ENCODE measurements at places on chromosomes 6 and 20.

DNA sequence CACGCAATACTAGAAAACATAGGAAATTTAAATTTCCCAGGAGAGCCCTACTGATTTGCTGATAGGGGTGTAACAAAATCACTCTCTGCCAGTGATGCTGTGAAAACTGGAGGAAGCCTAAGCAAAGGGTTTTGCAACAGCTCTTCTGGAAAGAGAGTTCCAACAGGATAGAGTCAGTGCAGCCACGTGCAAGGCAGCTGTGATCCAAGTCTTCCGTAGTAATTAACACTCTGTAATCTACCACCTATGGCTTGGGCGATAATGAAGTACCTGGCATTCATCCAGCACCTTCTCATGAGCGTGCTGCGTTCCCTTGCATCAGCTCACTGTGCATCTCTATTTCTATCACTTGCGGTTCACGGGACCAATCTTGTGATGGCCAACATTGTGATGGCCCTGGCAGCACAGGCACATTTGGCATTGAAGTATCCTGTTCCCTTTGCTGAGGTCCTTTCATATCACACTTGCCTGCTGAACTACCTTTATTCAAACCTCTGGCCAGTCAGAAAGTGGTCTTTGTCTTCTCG, 48.2 kb downstream of the IRF4 start:
- no peak for DNase-seq

DNA sequence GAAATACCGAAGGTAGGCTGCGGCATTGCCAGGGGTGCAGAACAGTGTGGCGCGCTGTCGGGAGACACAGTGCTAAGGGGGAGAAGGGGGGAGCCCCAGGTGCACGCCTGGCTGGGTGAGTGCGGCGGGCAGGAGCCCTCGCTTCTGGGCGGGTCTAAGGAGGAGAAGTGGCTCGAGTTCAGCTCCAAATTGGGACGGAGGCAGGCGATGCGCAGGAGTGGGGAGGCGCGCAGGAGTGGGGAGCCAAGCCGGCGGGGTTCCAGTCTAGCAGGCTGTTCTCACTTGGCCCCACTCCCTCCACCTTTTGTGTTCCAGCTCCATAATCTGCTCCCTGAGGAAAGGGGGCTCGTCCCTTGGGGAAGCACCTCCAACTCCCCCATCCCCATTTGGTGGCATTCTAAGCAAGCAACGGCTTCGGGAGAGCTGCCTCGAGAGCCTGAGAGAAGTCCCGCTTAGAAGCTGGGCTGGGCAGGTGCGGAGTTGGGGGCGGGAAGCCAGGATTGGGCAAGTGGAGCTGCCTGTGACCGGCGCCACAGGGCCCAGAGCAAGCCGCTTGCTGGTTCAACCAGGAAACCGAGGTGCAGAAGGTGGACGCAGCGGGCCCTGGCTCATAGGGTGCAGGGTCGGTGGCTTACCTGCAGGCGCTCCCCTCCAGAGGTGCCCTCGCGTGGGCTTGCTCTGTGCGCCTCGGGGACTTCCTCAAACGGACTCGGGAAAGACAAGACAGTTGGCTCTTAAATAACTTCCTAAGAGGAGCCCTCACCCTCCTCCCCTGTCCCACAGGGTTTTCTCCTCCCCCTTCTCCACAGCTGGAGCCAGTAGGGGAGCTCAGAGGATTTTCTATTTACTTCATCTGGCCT, at the start of gene F13A1:
TSS of gene F13A1 (minus strand) at position 711 of the 860 bp plus-strand sequence. CDS start 1,998 bp downstream, outside the sequence.
- DNase-seq, result peak; percentile 46

GRCh38 chr6:42453031-42453653, 1.4 kb upstream of the TRERF1 start:
- peak; percentile 96 for DNase-seq

DNA sequence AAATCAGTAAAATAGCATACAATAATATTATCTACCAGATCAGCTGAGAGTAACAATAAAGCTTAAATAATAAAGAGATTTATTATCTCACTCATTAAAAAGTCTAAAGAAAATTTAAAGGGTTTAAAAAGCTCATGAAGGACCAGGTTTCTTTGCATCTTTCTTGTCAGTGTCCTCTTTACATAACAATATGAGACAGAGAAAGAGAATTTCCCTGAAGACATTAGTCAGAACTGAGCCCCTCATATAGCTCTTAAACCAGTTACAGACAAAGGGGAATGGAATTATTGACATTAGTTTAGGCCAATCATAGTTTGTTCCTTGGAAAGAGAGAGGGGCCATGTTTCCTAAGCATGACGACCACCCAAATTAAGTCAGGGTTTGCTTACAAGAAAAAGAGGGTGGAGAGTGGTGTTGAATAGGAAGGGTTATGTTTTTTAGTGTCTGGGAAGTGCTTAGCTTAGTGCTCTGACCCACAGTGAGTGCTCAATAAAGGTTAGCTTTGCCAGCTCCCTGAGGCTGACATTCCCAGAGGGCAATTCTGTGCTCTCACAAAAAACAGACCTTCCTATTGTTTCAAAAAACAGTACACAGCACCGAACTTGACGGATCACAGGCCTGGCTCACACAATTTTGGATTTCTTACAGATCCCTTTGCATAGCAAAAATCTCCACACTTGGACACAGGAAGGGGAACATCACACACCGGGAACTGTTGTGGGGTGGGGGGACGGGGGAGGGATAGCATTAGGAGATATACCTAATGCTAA, 3.6 kb upstream of the PLCB1 start:
- no peak for DNase-seq

GRCh38 chr6:110633731-110634213, 157.4 kb upstream of the SLC22A16 start:
- DNase-seq, result no peak

- DNase-seq, result no peak
Observed at GRCh38 chr20:60034231-60035110, 76.2 kb downstream of the CDH26 start.

DNA sequence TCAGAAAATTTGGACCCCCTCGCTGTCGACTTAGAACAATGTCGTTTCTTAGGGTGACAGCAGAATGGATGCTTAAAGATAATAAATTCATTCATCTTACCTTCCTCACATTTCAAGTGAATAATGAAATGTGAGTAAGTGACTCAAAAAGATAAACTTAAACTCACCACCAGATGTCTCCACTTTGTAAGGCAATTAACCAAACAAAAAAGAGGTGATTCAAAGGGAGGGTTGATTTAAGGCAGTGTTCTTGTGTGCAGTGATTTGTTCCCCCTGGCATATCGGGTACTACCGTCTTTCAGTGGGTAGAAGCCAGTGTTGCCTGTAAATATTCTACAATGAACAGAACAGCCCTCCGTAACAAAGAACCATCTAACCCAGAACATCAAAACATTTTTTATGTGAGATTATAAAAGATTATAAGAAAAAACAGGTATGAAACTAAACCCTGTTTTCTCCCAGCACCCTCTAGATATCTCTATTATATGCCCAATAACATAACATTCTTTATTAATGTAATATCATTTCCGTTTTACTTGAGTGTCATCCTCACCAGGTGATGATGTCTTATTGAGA, 589.7 kb downstream of the CBLN4 start:
- peak; percentile 44 for DNase-seq

GRCh38 chr6:6007366-6008088, 802 bp upstream of the NRN1 start:
- peak; percentile 80 for DNase-seq

GRCh38 chr6:122412001-122412400, 12.5 kb downstream of the HSF2 start:
- DNase-seq, result no peak

GRCh38 chr6:3518356-3519190, 61.7 kb upstream of the SLC22A23 start:
- no peak for DNase-seq

- DNase-seq, result no peak
Observed at GRCh38 chr6:160300076-160300695, 41.6 kb upstream of the SLC22A2 start.

Data from neural progenitor cell (in vitro differentiated cells).